ENCODE measurements at places on chromosomes 6 and 20.

GRCh38 chr6:90701146-90701781 lies 114.4 kb upstream of the MAP3K7 start:
- no peak for DNase-seq

GRCh38 chr6:11672256-11672655 lies 106.3 kb downstream of the ADTRP start:
- no peak for DNase-seq

DNA sequence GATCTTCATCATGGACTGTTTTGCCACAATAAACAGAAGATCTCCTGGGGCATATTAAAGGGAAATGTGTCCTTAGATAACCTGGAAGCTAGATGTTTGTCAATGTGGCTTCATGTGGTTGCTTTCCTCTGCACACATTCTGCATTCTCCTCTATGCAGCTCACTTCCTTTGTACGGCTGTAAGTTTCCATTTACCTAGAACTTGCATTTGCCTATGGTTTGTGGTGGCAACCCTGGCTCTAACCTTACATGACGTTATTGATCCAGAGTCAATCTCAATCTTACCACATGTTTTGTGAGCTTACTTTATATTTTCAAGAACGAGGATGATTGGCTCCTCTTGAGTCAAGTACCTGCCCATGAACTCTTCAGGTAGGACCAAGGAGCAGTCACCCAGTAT lies 863.1 kb downstream of the MAFB start:
- no peak for DNase-seq

DNA sequence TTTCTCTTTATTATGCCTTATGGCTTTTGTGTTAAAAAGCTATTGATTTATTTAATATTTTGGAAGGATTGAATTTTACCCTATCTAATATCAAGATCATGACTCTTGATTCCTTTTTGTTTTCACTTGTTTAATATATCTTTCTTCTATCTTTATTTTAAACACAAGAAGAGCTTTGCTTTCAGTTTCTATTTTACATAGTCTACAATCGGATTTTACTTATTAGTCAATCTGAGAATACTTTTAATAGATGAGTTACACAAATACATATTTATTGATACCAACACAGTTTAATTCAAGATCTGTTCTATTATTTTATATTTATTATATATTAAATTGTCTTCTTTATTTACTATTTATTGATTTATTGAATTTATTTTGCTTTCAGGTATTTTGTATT lies 218.8 kb downstream of the ESR1 start:
- DNase-seq, result no peak

GRCh38 chr6:111530667-111531066 lies 47.6 kb upstream of the REV3L start:
- DNase-seq, result no peak

DNA sequence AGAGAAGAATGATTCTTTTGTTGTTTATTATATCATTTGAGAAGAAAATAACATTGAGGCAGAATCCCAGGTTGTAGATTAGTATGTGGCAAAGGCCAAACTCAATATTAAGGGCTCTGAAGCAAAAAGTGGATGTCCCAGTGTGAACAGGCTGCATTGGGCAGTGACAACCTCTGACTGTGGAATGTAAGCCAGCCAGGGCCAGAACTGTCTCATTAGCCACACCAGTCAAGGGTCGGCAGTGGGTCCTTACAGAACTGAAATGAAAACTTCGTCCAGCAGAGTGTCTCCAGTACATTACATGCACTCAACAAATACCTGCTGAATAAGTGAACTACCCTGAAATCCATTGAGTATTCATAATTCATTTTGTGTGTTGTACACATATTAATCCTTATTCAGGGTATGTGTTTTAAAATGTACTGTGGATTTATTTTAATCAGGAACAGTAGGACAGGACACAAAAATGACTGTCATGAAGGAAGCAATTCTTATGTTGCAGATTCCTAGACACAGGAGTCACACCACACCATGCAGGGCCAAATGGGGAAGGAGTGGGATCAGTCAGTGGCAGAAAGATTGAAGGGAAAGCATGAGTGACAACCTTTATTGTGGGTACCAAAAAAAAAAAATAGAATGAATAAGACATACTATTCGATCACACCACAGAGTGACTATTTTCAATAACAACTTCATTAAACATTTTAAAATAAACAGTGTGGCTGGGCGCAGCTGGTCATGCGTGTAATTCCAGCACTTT lies 64.9 kb upstream of the UTRN start:
- no peak for DNase-seq

DNA sequence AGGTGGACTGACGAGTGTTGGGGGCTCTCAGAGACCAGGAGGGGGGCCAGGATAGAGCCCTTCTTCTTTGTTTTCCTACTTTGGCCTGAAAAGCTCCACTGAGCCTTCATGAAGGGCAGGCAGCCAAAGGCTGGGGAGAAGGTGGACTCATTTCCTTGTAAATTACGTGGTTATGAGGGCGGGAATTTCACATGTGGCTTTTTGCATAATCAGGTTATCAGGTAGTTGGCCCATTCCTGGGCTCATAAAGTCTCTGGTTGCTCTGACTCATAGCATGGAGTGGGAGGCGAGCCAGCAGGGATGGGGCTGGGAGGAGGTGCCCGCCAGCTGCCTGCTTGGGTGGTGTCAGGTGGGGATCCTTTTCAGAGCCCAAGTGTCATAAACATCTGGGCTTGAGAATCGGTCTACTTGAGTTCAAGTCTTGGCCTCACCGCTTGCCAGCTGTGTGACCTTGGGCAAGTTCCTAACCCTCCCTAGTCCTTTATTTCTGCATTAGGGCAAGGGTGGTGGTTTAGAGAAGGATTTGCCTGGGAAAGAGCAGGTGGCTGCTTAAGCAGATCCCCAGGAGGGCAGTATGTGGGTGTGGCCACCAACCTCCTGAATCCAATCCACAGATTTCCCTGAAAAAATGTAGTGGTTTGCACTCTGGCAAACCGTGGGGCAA lies 26.5 kb upstream of the RNF24 start:
- no peak for DNase-seq

GRCh38 chr6:24902782-24903181 lies 33.0 kb downstream of the RIPOR2 start:
- no peak for DNase-seq

DNA sequence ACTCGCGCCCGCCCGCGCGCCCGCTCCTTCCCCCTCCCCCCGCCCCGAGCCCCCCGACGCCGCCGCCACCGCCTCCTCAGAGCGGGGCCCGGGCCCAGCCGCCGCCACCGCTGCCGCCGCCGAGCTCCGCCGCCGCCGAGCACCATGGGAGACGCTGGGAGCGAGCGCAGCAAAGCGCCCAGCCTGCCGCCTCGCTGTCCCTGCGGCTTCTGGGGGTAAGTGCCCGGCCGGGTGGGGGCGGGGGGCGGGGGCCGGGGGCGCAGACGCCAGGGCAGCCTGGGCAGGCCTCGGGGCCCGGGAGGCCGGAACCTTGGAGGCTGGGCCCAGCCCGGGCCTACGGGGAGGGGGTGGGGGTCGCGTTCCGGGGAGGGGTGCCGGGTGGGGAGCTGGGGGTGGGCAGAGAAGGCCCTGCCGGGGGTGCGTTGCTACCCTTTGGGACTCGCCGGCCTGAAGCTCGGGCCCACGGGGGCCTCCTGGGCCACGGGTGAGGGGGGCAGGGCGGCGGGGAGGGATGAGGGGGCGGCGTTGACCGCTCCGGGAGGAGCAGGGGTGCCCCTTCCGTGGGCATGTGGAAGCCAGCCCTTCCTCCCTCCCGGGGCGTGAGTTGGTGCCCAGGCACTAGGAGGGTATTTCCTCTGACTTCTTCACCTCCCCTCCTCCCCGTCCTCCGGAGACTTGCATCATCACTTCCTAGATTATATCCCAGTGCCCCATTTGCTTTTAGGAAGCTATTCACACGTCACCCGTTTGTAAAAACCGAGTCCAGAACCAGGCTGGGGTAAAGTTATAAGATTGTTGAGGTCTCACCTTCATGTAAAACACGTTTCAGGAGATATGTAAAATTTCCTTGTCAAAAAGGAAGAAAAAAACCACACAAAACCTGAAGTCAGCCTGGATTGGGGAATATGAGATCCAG lies 533 bp downstream of the ZFAND3 start:
- no peak for DNase-seq

- DNase-seq, result no peak
These were observed 23.9 kb downstream of the RNF217 start for GRCh38 chr6:124986164-124986563.

DNA sequence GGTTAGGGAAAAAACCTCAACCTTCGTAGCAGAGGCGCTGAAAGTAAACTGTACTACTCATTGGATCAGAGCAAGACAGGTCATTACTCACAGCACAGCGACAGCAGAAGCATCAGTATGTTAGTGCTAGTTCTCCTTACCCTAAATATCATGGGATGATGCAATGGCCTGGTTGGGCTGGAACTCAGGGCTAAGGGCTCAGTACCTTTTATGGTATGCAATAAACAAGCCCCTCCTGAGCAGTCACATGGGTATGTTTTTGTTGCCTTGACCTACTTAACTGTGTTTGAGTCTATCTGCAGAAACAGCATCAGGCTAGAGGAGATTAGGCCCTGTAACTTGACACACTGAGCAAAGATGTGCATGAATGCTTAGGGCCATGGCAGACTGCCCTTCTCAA lies 369.4 kb upstream of the IMPG1 start:
- DNase-seq, result no peak

GRCh38 chr20:14142171-14142570 lies 146.9 kb downstream of the MACROD2 start:
- no peak for DNase-seq

DNA sequence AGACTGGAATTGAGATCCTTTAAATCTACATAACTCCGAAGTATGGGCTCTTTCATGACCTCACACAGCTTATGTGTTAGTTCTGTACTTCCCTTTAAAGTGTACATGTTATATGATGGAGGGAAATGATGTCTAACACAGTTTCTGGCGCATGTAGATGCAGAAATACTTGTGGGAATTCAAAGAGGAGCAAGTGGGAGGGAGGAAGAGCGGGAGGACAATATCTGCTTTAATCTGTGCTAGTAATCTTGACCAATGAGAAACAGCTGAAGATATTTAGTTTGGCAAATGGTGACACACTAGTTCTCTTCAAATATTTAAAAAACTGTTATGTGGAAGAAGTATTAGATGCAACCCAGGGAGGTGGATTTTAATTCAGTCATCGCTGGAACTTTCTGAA lies 62.9 kb upstream of the PLEKHG1 start:
- no peak for DNase-seq

DNA sequence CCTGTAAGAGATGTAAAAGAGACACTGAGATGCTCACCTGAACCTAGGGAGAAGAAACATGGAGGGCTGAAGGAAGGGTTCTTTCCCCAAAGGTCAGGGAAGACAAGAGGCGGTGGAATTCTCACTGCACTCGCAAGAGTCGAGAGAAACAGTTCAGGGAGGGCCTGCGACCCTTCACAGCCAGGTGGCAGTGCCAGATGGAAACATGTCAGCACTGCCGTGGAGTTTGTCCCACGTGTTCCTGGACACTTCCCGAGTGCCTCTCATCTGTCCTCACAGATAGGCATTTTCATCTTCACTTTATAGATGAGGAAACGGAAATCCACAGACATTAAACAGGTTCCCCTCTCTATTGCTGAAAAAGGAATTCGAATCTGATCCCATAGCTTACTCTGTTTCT lies 70.4 kb upstream of the SYNJ2 start:
- no peak for DNase-seq

- no peak for DNase-seq
These were observed 7.6 kb downstream of the RIPOR2 start for GRCh38 chr6:24927985-24928745.

DNA sequence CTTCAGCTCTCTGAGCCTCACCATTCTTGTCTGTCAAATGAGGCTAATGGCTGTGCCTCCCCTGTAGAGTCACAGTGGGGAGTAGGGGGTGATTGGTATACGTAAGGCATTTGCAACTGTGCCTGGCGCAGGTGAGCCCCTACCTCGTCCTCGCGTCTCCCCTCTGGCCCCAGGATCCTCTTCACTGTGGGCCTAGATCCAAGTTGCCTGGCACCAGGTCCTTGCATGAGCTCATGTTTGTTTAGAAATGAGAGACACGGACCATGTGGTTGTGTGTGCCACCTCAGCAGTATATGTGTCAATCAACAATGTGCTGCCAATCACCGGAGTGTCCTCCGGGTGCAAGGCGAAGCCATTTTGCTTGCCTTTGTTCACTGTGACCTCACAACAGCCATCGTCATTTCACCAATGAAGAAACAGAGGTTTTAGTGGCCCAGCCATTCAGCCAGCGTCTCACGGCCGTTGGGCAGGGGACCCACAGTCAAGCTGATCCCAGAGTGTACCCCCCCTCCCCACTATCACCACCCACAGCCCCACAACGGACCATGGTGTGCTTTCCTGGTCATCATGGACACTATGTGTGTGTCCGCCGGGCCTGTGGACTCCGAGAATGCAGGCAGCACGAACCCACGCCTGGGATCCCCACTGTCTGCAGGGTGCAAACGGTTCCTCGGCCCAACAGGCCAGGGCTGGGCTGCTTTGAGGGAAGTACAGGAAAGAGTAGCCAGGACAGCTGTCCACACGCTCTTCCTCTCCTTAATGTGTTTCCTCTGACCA lies 35.9 kb upstream of the STX16 start:
- DNase-seq, result no peak

GRCh38 chr6:45427726-45428125 lies 50.0 kb upstream of the SUPT3H start:
- DNase-seq, result no peak

- no peak for DNase-seq
These were observed 5.7 kb upstream of the FKBP5 start for GRCh38 chr6:35694462-35694861.

DNA sequence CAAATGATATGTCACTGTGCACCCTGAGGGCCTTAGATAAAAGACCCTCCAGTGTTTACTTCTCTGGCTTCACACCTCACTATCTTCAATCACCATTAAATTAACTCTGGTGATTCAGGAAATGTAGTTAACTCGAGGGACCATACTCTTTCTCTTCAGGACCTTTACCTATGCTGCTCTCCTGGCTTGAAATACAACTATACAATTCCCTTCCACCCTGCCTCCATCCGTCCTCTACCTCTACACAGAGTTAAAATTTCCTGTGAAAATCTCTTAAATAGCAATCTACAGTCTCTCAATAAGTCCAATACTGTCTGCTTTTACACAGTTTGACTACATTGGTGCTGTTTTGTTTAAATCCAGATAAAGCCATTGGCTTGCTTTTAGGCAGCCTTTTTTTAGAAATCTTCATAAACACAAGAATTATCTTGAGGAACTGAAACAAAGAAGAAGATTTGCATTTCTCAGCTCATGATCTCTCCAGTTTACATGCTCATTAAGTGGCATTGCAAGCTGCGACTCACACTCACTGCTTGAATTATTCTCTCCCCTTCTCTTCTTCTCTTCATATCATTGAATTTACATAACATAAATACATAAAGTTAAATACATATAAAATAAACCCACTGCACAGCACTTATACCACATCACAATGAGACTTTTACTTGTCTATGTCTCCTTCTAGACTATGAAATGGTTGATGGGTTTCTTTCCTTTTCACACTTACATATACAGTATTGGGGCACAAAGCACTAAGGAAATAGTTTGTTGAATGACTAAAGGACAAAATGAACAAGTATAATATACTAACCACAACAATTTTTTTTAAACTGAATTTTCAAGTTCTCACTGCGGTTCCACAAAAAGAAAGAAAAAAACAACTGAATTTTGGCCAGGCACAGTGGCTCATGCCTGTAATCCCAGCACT lies 239.0 kb upstream of the KCNQ5 start:
- DNase-seq, result no peak

- DNase-seq, result no peak
These were observed 22.1 kb upstream of the ZNF318 start for GRCh38 chr6:43391440-43392031.

- DNase-seq, result no peak
These were observed 117.2 kb upstream of the CD93 start for GRCh38 chr20:23203310-23203709.

- DNase-seq, result no peak
These were observed 107.8 kb upstream of the ESR1 start for GRCh38 chr6:151699719-151700118.

Data from cerebellar nuclear complex (tissue), 1 donor.